ENCODE measurements at places on chromosomes 6 and 20.
A peak's percentile ranks its signal among the peaks of the same experiment; 100 is the strongest.

DNA sequence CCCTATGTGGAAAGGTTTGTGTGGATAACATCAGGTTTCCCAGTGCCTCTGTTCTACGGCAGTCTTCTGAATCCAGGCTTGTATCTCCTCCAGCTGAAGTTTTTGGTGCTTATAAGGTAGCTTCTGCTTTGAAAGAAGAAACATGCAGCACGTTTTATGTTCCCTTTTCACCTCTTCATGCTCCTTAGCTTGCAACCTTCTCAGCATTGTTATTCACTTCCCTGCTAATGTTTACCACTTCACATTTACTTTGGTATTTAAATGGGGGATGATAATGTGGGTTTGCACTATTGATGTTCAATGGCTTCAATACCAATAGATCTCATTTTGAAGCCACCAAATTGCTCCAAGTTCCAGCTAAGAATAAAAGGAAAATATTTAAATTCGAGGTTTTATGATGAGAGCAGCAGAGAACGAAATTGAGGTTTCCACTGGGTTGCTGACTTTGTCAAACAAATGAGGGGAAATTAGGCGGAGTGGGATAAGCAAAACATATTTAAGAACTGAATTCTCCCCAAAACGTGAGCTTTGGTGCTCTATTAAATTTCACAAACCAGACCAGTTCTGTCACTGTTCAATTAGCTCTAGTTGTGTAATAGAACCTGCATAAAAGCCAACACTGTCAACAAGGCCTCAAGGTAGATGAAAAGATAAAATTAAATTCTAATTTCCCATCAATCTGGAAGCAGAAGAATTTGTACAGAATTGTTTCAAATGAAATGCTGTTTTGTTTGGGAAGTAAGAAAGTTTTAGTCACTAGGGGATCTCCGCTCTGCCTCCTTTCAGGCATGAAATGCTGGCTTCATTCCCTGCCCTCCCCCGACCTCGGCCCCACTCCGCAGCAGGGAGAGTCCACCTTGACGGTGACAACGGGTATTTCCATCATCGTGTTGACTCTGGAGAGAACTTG, 1.4 kb downstream of the IL22RA2 start:
- DNase-seq, result no peak

GRCh38 chr20:33158637-33159385, 9.1 kb upstream of the BPIFA2 start:
- no peak for DNase-seq

DNA sequence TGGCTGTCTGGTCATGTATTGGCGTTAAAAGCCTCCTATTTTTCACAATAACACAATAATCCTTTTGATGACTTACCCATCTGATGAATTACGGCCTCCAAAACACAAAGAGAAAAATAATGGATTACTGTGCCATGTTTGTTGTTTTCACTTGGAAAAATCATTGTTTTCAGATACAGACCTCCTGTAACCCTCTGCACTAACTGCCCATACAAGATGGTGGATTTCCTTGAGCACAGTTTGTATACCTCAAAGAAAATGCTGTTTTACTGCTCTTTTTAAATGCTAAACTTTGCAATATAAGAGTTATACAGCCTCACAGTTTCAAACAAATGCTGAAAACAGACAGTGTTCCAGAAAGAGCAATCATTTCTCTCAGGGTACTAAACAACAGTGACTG, 61.0 kb downstream of the SMLR1 start:
- no peak for DNase-seq

DNA sequence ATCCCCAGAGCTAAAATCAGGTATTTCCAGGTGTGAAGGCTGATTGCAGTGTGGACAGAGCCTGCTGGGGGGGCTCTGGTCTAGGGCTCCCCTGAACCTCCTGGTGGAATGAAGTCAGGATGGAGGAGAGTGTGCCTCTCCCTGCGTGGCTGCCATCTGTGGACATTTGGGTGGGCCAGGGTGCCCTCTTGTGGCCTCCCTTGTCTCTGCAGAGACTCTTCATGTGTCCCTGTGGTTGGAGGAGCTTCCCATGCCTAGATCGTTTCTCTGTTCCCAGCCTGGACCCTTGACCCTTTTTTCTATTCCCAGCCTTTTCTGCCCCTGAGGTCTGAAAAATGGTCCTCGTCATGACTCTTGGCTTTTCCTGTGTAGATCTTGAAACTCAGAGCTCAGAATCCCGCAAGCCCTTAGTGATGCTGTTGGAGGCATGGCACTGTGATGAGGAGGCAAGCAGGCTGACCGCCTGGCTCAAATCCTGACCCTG, 9.9 kb upstream of the PSMF1 start:
- peak; percentile 65 for DNase-seq

GRCh38 chr6:146300521-146300920, 243.1 kb upstream of the RAB32 start:
- DNase-seq, result no peak
